ENCODE measurements at places on chromosomes 13 and 19.

DNA sequence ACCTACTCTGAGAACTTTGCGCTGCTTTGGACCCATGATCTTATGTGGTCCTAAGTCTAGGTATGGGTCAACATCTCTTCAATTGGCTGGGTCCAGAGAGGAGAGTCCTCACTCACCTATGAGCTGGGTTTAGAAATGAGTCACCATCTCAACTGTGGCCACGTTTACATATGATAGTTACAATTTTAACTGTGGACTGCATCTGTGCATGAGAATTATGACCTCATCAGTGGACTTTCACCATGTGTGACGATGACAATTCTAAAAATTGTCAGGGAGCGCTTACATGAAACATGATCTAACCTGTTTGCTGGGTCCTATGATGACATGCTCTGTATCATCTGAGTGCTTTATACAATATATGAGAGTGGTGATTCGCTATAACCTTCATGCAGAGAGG is 12.7 kb upstream of the ZNF724 start:
- no peak for DNase-seq

DNA sequence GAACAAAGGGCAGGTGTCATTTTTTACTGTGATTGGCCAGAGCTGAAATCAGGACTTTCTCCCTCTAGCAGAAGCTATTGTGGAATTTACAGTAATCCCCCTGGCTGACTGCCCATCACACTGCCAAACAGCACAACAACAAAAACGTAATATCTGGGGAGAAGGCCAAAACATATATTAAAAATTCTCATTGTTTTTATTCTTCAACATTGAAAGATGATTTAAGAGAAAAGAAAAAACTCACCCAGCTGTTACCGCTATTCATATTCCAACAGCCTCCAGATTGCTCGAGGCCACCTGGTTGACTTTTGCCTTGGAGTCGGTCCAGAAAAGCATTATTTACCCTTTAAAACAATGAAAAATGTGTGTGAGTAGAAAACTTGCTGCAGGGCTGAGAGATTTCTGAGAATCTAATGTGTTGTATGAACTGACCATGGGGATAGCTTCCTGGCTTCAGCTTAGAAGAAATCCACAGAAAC is 97.2 kb downstream of the EPSTI1 start:
- DNase-seq: no peak

DNA sequence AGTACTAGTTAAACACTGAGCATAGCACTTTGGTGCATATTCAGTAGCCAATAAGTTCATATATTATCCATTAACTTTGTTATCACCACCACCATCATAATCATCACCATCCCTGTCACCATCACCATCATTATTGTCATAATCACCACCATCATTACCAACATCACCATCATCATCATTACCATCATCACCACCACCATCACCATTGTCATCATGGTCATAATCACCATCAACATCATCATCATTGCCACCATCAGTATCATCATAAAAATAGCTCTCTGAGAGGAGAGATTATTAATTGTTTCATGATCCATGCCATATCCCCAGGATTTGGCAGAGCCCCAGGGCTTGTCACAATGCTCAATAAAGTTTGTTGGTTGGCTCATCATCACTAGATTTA is 49.3 kb downstream of the MBD3L1 start:
- no peak for DNase-seq

DNA sequence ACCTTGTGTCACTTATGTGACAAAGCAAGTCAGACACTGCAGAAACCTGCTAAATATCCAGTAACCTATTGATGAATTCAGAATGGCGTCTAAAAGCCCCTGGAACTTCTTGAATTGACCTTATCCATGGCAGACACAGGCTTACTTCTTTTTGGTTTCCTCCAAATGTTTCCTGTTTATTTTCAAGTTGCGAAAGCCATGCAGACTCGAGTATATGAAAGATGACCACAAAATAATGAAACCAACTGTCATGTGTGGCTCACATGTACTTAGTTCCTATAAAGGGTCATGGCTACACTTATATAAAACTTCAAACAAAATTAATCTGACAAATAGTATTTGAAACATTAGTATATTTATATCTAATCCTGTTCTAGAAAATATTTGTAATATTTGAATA is 113.1 kb upstream of the FNDC3A start:
- DNase-seq: no peak

- DNase-seq: no peak
Observed at GRCh38 chr19:39197808-39198207, 1.0 kb downstream of the NCCRP1 start.

- DNase-seq: no peak
Observed at GRCh38 chr13:78608252-78608687, 4.9 kb upstream of the POU4F1 start.

DNA sequence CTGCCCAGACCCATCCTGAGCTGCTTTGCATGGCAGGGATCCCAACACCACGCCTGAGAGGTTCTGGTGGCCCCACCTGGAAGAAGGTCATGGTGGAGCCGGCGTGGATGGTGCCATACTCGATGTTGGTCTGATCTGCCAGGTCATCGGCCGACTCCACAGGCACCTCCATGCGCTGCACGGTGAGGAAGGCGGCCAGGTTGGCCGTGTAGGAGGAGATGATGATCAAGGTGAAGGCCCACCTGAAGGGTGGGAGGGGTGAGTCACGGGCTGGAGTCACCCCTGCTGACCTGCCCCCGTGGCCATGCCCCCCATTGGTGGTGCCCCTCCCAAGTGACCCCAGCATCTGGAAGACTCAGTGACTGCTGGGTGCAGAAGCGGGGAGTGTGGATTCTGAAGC is 12.5 kb upstream of the ATP1A3 start:
- DNase-seq: no peak

GRCh38 chr19:1409204-1410005 is 2.0 kb downstream of the DAZAP1 start:
- DNase-seq: no peak

DNA sequence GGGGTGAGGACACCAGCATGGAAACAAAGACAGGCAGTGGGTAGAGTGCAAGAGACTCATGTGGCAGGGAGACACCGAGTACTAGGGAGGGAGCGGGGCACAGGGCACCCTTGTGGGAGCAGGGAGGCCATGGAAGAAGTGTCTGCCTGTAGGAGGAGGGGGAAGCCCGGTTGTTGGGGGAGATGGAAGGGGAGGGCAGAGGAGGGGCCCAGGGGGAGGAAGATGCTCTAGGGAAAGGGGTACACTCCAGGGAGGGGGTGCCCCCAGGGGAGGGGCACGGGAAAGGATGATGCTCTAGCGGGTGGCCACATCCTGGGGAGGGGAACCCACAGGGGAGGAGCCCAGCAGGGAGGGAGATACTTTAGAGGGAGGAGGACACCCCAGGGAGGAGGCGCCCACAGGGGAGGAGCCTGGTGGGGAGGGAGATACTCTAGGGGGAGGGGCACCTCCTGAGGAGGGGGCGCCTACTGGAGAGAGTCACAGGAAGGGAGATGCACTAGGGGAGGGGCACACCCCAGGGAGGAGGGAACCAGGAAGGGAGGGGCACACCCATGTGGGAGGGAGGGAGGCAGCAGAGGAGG is 24.9 kb downstream of the CPAMD8 start:
- DNase-seq: no peak

DNA sequence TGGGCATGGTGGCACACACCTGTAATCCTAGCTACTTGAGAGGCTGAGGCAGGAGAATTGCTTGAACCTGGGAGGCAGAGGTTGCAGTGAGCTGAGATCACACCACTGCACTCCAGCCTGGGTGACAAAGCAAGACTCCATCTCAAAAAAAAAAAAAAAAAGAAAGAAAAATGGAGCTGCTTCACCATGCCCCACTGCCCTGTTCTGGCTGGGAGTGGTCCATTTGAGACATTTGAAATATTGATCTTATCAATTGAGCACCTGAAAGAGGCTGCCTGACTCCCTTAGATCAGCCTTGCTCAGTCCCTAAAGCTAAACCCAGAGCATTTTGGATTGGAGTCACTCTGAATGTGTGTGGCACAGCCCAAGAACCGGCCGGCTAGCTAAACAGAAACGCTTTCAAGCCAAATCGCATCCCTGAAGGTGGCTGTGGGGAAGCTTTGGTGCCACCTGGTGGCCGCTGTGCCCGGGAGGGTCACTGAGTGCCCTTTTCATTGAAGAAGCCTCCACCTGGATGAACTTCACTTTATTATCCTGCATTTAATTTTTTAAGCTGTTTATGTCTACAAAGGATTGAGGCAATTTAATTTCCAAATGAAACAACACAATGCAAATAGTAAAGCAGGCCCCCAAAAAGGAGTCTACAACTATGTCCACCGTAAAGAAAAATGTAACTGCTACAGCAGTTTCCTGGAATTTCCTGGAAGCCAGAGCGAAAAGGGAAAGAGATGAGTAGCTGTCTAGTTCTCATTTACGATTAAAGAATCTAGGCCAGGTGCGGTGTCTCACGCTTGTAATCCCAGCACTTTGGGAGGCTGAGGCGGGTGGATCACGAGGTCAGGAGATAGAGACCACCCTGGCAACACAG is 53.1 kb upstream of the SERPINE3 start:
- DNase-seq: peak; percentile 82

GRCh38 chr13:76677043-76677442 is 209.2 kb downstream of the KCTD12 start:
- no peak for DNase-seq

DNA sequence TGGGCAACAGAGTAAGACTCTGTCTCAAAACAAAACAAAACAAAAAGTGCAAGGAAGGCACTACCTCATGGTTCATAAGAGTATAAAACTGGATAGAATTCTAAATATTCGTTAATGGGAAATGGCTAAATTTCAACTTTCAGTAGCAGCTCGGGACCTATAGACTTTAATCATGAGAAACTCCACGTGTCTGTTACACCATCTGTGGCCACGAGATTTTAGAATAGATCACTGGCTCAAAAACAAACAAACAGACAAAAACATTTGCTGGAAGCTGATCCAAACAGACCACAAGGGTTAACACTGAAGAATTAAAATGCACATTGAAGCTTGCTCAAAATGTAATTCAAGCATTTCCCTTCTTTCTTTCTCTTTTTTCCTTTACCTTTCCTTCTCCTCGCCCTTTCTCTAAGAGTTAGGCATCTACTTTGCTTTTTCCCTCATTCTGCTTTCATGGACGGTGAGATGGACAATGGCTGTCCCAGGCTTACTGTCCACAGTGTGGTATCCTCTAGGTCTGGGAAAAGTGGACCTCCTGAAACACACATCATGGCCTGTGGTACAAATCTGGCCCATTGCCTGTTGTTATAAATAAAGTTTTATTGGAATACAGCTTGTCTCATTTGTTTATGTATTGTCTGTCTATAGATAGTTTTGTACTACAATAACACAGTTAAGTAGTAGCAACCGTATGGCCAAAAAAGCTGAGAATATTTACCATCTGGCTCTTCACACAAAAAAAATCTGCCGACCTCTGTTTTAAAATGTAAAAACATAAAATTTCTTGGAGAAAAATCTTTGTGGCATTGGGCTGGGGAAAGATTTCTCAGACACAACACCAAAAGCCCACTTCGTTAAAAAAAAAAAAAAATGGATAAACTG is 10.3 kb downstream of the ELAVL1 start:
- no peak for DNase-seq

GRCh38 chr19:32070101-32070500 is 275.3 kb upstream of the ZNF507 start:
- DNase-seq: no peak

- DNase-seq: no peak
Observed at GRCh38 chr13:64054321-64054720, 2638.7 kb upstream of the PCDH20 start.

DNA sequence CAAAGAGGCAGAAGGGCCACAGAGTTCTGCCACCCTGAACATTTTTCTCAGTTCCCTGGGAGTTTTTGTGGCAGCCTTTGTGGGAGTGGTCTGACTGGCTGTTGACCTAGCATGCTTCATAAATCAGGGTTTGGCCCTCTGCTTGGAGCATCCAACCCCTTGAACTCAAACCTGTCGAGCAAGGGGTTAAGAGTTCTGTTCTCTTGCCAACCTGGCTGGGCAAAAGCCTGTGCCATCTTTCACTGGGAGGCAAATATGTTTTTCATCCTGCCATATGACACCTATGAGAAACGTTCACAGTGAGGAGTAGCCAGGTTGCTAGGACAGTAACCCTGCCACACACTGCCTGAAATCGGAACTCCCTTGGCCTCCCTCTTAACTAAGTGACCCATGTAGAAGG is 7.7 kb upstream of the TEX26 start:
- DNase-seq: no peak

- no peak for DNase-seq
Observed at GRCh38 chr19:2686360-2686759, 16.1 kb downstream of the GNG7 start.

DNA sequence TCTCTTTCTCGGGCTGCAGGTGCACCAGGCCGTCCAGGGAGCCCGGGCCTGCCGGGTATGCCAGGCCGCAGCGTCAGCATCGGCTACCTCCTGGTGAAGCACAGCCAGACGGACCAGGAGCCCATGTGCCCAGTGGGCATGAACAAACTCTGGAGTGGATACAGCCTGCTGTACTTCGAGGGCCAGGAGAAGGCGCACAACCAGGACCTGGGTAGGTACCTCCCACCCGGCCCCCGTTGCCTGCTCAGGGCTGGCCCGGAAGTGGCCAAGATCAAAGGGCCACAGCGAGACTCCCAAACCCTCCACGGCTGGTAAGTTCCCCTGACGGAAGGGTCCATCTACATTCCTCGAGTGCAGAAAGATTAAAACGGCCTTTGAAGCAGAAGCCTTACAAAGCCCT is 55.1 kb downstream of the RAB20 start:
- no peak for DNase-seq

DNA sequence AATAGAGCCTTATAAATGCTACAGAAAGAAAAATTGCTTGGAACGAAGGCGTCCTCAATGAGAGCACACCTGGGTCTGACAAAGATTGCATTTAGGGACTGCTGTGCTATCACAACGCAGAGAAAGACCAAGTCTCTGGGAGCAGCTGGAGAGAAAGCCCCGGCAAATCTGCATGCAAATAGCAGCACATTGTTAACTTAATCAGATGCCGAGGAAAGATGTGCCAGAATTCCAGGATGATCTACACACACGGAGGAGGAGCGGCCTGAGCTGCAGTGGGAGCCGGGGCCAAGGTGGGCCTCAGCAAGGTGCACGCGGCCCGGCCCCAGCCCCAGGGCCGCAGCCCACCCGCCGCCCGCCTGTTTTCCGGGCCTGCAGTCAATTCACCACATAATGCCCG is 1.4 kb downstream of the ZNF536 start:
- no peak for DNase-seq

- DNase-seq: no peak
Observed at GRCh38 chr19:14471436-14472187, 3.5 kb downstream of the PTGER1 start.

GRCh38 chr19:41745756-41746155 is 9.6 kb upstream of the CEACAM6 start:
- no peak for DNase-seq

- no peak for DNase-seq
Observed at GRCh38 chr19:3839941-3840340, 28.9 kb downstream of the ZFR2 start.

DNA sequence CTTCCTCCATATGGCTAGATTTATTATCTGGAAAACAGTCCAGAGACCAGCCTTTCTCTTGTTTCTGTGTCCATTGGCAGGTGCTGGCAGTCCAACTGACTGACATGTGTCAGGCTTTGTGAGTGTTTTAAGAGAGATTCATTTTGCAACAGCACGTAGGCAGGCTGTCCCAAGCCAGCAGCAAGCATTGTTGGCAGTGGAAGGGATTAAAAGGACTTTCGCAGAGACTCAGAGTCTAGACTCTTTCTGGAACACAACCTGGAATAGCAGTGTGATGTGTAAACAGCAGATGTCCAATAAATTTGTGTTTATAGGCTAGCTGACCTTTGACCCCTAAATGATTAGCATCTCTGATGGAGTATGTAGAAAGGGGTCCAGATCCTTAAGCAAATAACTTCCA is 222.2 kb upstream of the SERP2 start:
- DNase-seq: no peak

GRCh38 chr13:69856331-69856730 is 251.3 kb upstream of the ATXN8OS start:
- no peak for DNase-seq

GRCh38 chr19:15456871-15457700 is 7.3 kb downstream of the RASAL3 start:
- no peak for DNase-seq

Measured in left lobe of liver (tissue), 2 donors.